RPMI7951 (cell line): ENCODE measurements at places on chromosomes 12 and 14. TPM values are rescaled to one million over a fixed set of nuclear protein-coding genes. Genes with fewer than 3 reads are reported as not detected.

PRB2 gene
- total RNA-seq, result not detected in 2 replicates

SLC38A4 gene
- 0.12 and 0.68 TPM in 2 replicates for total RNA-seq

BEGAIN gene
- total RNA-seq, result not detected in 2 replicates

CBLN3 gene
- 0.72 and 1.3 TPM in 2 replicates for total RNA-seq

SSPN gene
- total RNA-seq, result 13.2 and 14.0 TPM in 2 replicates

RAD51AP1 gene
- 55.1 and 64.6 TPM in 2 replicates for total RNA-seq

HOXC4 gene
- 2.5 and 4.7 TPM in 2 replicates for total RNA-seq

GNS gene
- total RNA-seq, result 59.0 and 62.5 TPM in 2 replicates

KRT72 gene
- not detected in 2 replicates for total RNA-seq
